ENCODE measurements at places on chromosomes 4 and X.

GRCh38 chrX:5180135-5180741 is 1048.4 kb downstream of the NLGN4X start:
- DNase-seq: no peak

GRCh38 chr4:73596001-73596400 is 24.2 kb downstream of the RASSF6 start:
- no peak for DNase-seq

DNA sequence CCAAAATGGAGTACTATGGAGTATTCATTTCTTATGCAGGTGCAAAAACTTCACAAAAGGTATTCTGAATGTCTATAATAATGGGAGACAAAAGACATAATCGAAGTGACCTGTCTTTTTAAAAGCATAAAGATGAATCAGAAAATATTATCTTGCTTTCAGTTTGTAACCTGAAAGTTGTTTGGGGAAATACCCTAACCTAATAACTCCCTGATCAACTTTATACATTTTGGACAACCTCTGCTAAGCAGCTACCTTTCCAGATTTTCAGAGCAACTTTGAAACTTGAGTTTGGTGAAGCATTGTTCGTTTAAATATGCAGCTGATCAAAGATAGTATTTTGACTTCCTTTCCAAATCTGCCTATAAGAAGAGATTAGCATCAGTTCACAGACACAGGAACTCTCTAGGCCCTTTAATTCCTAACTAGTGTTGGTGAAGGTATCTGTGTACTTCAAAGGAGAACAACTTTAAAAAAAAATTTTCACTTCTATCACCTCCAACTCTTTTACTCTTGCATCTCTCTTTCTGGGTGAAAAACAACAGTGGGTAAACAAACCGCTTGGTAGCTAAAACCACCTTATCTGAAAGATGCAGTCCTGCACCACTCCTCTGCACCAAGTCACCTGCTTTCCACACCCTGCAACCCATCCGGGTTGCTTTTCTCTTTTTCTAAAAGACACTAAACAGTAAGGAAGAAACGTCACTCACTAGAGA is 26.5 kb downstream of the CD40LG start:
- no peak for DNase-seq

- no peak for DNase-seq
Observed at GRCh38 chr4:113975578-113975977, 3.9 kb downstream of the ARSJ start.

- no peak for DNase-seq
Observed at GRCh38 chrX:11588097-11588496, 77.6 kb downstream of the ARHGAP6 start.

DNA sequence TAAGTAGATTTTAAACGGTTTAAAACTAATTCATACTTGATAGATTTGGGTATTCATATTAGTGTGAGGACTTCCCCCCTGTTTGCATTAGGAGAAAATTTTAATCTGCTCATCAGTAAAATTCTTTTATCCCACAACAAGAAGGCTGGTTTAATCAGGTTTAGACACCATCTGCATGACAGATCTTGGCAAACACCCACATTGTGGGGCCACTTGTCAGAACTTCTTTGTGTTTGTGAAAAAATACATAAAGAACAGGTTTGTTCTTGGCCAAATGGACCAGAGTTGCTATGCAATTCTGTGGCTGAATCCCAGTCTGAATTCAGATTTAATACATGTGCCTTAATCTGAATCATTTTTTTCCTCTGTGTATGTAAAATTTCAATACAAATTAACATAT is 121.1 kb downstream of the REPS2 start:
- DNase-seq: no peak

DNA sequence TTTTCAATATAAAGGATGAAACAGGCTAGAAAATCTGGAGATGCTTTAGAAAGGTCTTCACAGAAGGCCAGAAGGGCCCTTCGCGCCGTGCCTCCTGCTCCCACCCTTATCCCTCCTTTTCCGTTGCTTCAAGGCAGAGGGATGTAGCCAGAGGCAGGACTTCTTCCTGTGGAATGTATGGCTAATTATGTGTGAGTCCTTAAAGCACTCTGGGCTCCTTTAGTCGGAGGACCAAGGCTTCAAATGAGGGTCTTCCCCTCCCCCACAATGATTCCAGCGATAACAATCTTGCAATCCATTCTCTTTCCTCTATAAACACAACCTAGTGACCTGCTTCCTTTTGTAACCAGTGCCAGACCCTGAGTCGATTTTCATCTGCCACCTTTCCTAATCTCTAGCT is 103.5 kb downstream of the GPC3 start:
- DNase-seq: no peak

Data from activated CD4-positive, alpha-beta T cell treated with anti-CD3 and anti-CD28 coated beads, Interleukin-2, amount 50 U/mL, for 1 hour (primary cell).